NCI-H2107 (cell line): ENCODE measurements at places on chromosomes 7 and 10.
A peak's percentile ranks its signal among the peaks of the same experiment; 100 is the strongest.

DNA sequence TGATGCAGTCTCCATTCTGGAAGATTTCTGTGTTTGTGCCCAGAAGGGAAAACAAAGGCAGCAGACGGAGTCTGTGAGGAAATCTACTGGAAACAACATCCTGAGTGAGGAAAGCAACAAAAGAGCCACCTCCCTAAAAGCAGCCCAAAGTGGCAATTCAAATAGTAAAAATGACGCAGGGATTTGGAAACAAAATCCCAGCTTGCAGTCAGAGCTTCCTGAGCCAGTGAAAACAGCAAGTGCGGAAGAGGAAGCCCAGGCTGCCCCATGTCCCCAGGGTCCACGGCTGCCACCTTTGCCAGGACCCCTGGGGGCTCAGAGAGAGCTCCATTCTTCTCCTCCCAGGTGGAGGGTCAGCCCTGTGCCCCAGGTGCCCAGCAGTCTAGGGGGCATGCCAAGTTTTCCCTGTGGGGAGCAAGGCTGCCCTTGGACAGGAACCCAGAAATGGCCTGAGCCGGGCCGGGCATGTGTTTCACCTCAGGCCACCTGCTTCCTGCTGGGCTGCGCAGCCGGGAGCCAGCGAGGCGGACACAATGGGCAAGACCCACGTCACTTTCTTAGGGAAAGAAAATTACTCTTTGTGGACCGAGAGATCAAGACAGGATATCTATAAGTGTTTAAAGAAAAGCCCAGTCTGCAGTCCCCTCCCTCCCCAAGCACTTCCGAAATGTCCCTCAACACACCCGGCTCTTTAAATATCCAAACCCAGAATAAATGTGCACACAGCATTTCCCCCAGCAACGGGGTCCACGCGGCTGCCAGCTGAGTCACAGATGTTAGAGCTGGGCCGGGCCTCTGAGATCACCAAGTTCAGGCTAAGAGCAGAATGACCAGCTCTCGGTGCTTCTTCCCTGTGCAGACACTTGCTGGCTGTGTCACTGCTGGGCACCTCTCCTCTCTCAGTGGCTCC is 231.1 kb downstream of the ARHGAP12 start:
- DNase-seq: peak; percentile 1

DNA sequence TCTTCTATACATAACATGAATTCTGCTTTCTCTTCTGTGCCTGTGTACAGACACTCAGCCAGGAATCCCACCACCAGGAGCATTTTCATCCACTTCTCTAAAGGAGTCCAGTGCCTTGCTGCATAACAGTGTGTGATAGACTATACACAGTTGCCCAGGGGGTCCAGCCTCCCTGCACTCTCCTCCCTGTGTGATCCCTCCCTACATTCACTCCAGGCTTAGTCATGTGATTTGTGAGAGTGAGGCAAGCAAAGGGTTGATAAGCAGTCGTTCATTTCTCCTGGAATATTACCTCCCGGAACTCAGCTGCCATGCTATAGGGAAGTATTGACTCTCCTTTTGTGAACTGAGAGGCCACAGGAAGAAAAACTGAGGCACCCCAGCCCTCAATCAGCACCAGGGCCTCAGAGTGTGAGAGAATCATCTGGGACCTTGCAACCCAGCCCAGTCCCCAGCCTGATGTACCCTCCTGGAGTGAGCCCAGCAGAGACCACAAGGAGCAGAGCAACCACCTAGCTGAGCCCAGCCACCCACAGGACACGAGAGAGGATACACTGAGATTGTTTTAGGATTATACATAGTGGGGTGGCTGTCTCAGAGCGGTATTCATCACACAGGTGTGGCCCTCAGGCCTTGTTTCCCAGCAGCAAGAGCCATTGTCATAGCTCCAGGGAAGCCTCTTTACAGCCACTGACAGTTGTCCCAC is 45.0 kb upstream of the EEPD1 start:
- no peak for DNase-seq

GRCh38 chr7:41861642-41862041 is 158.8 kb upstream of the INHBA start:
- no peak for DNase-seq

- DNase-seq: no peak
Observed at GRCh38 chr10:123031124-123031523, 22.3 kb downstream of the ACADSB start.

GRCh38 chr7:20233362-20233761 is 16.2 kb upstream of the MACC1 start:
- DNase-seq: no peak

- peak; percentile 32 for DNase-seq
Observed at GRCh38 chr10:124744102-124745050, at the start of gene FAM53B. FAM53B (minus strand) TSS chr10:124744378; CDS start chr10:124706713, 37,665 bp downstream.

- no peak for DNase-seq
Observed at GRCh38 chr10:131959841-131960240, 21.9 kb downstream of the BNIP3 start.

DNA sequence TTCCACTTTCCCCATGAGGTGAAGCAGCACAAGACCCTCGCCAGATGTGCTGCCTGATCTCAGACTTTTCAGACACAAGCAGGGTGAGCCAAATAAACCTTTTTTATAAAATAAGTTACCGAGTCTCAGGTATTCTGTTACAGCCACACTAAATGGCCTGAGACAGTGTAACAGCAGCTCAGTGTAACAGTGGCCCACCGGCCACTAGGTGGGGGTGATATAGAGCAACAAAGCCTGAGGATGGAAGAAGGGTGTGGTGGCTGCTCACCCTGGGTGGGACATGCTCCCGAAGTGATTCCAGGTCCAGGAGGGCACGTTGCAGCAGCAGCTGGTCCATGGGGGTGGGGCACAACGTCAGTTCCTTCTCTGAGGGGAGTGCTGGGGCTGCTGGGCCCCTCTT is 44.6 kb downstream of the BMS1 start:
- no peak for DNase-seq

GRCh38 chr10:3010816-3011460 is 56.4 kb upstream of the PFKP start:
- DNase-seq: no peak

DNA sequence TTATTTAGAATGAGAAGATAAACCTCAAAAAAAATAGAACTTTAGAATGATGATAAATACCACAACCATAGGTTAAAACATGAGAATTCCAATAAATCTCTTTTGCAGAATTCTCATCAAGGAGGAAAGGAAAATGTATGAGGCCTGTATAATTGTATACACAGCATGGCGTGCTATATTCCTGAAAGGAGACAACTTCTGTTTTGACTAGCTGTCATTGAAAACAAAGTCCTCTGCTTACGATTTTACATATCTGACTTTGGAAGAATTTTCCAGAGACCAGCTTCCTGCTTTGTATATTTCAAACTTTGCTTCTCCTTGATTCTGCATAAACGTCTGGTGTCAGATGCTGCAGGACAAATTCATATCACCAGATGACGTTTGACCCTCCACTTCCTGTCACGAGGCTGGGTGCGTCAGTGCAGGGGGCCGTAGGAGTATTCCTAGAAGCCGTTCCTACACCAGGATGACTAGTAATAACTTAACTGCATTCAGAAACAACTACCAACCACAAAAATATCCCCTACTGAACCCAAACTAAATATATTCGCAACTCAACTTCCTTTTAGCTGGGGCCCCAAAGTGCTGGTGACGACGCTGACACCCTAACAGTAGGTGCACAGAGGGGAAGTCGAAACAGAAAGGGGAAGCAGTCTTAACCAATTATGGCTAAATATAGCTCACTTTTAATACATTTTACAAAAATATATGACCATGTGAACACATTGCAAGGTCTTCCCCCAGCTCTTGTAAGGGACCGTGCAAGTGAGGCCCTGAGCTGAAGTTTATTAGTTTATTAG is 178.6 kb upstream of the INHBA start:
- no peak for DNase-seq

- no peak for DNase-seq
Observed at GRCh38 chr10:129416956-129417765, 49.9 kb upstream of the MGMT start.

- DNase-seq: no peak
Observed at GRCh38 chr10:122348512-122348911, 26.0 kb upstream of the PLEKHA1 start.

DNA sequence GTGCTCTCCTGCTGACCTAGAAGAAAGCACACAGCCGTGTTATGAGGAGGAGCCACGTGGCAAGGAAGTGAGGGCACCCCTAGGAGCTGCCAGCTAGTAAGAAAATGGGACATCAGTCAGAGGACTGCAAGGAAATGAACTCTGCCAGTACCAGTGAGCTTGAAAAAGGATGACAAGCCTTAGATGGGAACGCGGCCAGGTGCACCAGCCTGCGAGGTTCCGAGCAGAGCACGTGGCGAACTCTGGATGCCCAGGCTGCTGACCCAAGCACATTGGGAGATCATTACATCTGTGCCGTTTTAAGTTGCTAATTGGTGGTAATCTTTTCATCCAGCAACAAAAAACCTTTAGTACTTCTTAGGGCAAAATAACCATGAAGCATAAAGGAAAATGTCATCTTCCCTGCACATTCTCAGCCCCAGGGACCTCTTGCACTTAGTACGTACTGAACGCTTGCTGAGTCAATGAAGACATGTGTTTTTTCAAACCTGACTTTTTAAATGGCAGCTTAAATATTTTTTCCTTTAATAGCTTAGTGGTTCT is 69.4 kb downstream of the AMZ1 start:
- no peak for DNase-seq

- DNase-seq: no peak
Observed at GRCh38 chr10:114504769-114505579, 100.7 kb upstream of the AFAP1L2 start.

DNA sequence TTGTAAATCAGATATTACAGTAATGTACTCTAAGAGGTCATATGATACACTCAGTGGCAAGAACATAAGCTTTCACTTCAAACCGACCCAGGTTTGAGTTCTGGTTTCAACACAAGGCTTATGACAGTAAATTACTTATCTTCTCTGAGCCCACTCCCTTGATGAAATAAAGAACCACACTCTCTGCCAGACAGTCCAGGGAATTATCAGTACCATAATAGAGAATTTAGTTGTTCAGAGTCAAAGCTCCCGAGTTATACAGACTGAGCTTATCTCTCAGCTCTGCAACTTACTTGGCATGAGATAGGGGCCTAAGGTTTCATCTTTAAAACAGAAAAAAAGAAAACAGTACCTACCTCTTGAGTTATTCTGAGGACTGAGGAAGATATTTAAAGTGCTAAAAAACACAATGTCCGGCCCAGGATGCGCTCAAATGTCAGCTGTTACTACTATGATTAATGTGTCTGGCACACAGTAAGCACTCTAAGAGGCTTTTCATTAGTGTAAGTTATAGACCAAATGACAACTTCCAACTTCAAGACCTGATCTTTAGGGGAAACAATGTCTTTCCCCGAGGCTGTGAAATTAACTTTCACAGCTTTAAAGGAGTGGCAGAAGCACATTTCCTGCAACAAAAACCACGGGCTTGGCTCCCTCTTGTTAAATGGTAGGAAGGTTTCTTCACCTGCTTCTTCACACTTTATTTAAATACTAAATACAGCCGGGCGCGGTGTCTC is 38.1 kb downstream of the UBE2H start:
- no peak for DNase-seq

DNA sequence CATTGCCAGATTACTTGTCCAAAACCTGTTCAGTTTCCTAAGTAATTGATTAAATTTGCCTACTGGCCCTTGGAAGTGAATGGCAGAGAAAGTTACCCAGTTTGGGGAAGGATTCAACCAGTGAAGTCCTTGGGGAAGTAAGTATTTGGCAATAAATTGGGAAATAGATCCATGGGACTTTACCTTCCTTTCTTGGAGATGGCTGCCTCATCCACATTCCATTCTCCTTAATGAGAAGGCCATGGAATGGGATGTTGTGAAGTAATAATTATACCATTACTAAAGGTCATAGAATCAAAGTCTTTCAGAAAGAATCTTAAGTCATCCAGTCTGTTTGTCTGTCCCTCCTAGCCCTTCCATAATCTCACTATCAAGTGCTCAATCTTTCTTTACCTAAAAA is 4.5 kb upstream of the COPG2 start:
- DNase-seq: no peak

- no peak for DNase-seq
Observed at GRCh38 chr7:84637568-84638338, 443.2 kb upstream of the SEMA3A start.

DNA sequence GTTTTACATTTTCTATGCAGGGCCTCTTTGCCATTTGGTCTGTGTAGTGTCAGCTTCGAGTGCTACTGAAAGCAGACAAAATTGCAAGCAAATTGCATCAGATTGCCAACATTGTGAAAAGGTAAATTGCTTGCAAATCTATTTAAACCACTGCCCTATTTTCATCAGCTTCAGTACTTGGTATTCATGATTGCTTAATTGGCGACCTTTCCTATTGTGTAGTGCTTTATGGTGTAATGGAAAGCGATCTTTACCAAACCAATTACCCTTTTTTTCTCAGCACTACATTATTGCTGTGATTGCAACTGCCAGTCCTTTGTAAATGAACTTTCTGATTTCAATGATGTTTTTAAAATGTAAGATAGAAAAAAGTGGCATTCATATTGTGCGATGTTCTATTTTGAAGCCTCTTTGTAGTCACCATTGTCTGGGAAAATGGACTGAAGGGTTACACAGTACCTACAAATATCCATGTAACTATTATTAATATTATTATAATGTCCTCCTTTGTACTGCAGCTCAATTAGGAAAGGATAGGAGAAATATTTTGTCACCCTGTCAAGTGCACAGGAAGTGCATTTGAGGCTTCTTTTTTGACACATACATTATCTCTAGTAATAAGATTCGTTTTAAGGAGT is 177.7 kb upstream of the SP8 start:
- DNase-seq: no peak

GRCh38 chr7:65983965-65984658 is 2.1 kb upstream of the GUSB start:
- no peak for DNase-seq

DNA sequence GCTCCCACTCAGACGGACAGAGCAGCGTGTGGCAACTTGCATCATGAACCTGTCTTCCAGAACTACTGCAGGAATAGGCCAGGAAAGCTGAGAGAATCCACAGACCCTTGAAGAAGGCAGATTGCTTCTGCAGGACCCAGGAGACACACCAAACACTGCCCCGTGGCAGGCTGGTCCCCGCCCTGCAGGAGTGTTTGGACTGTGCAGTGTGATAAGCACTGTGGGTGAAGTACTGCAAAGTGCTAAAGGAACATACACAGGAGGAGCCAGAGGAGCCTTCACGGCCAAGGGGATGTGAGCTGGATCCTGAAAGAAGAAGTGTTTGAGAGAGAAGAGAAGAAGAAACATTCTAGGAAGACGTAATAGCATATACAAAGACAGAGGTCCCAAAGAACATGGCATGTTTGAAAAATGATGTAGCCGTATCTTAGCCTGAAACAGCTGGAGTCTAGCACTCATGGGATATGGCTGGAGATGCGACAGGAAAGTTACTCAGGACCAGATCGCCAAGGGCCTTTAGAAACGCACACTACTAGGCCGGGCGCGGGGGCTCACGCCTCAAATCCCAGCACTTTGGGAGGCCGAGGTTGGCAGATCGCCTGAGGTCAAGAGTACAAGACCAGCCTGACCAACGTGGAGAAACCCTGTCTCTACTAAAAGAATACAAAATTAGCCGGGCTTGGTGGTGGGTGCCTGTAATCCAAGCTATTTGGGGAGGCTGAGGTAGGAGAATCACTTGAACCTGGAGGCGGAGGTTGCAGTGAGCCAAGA is 96.9 kb upstream of the RHEB start:
- no peak for DNase-seq

- no peak for DNase-seq
Observed at GRCh38 chr10:51629934-51630639, 69.3 kb downstream of the CSTF2T start.
